Activated CD4-positive, alpha-beta memory T cell treated with anti-CD3 and anti-CD28 coated beads, Interleukin-2, amount 10 ng/mL, durations not matched to agents 7 days and 5 days (primary cell): ENCODE measurements at places on chromosomes 16 and 17.

DNA sequence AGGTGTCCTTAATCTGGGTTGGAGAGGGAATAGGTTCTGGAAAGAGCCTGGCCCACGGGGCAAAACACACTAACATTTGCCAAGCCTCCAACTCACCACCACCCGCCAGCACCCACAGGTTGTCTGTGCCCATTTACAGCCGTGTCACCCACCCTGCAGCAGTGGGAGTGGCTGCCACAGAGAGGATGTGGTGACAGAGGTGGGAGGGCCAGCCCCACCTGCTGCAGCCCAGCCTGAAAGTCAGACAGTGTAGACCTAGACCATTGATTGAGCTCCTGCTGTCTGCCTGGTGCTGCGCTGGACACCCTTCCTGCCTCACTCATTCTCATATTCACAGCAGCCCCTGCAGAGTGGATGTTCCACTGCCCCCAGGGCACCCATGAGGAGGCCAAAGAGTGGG, 44.7 kb downstream of the IL21R start:
- DNase-seq: peak; percentile 84

GRCh38 chr17:47231334-47231733, 22.2 kb downstream of the MYL4 start:
- DNase-seq: no peak

DNA sequence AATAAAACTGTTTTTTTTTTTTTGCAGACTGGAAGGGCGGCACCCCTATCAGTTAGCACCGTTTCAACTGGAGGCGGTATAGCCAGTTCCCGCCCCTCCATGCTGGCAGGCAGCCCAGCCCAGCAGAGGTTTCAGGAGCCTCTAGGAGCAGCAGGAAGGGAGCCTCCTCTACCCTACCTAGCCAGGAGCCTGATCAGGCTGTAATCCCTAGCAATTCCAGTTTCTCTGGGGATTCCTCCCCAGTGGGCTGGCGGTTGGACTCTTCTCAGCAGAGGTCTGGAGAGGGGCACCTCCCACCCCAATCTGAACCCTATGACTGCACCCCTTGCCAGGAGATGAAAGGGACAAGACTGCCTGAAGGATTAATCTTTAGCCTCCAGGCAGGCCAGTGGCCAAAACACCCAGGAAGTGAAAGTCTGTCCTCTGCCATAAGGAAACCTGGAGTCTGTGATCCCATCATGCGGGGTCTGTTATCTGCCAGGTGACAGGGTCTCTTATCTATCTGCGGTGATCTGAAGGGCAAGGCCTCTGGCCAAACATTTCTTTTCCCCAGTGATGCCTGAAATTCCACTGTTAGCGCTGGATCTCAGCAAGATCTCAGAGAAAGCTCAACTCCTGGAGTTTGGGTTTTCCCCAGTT, 4.9 kb upstream of the CDH1 start:
- no peak for DNase-seq

DNA sequence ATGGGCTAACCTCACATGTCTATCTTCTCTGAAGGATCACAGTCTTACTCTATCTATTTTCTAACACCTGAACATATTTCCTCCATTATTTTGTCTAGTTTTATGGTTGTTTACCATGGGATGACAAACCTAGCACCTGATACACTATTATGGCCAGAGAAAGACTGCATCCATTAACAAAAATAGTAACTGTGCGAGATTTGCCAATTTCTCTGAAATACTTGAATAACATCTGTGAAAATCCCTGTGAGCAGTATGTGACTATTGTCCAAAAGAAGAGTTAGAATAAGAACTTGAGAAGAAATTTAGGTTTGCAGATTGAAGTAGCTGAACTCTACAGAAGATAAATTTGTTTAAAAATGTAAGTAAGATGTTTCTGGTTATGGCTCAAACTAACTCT, 142.0 kb upstream of the CDH11 start:
- DNase-seq: no peak

DNA sequence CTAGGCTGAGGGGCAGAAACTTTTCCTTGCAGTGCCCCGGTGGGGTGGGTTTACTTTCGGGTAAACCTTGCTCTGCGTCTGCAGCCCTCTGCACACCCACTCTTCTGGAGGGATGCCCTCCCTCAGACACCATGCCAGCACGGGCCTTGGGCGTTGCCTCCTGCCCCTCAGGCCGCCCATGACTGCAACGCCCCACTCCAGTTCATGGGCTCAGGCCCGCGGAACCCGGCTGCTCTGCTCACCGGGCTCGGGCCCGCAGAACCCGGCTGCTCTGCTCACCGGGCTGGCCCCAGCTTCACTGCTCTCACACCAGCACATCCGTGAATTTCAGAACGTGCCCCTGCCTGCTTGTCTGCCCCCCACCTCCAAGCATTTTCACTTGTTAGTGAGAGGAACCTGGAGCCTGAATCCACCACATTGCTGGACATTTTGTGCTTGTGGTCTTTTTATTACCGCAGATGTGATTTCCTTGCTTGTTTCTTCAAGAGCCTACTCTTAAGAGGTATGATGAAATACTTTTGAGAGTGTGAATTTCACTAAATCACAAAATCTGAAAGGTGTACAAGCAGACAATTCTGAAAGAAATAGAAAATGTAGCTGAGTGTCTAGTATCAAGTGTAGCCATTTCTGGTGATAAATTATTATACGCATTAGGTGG, 130.9 kb downstream of the RPTOR start:
- DNase-seq: no peak

- DNase-seq: no peak
Measured at GRCh38 chr17:38864636-38865398, 5.0 kb upstream of the LASP1 start.

DNA sequence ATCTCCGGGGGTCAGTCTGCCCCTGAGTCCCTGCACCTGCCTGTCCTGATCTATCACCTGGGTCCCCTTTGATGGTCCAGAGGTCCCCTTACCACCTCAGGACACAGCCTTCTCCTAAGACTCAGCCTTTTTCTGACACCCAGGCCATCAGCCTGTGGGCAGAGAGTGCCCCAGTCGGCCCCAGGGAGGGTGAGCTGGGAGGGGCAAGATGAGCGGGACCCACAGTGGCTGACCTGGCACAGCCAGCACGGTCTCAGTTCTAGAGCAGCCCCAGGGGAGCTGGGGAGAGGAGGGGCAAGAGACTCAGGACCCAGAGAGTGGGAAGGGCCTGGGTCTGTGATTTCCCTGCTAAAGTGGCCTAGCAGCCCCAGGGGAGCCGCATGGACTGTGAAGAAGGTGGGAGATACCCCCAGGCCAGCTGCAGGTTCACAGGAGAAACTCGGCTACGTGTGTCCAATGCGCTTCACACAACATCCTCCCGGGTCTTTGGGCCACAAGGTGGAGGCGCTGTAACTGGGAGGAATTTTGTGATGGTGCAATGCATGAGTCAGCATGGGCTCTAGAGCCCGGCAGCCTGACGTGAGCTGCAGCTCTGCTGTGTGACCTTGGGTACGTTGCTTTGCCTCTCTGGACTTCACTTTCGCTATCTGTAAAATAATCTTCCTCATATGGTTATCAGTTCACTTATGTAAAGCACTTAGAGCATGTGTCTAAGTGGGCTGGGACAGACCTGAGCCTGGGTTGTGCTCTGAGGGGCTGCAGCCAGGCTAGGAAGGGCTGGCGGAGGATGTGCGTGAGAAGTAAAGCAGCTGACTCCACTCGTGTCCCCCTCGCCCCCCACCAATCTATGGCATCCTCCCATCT, 67.2 kb upstream of the LHX1 start:
- no peak for DNase-seq

DNA sequence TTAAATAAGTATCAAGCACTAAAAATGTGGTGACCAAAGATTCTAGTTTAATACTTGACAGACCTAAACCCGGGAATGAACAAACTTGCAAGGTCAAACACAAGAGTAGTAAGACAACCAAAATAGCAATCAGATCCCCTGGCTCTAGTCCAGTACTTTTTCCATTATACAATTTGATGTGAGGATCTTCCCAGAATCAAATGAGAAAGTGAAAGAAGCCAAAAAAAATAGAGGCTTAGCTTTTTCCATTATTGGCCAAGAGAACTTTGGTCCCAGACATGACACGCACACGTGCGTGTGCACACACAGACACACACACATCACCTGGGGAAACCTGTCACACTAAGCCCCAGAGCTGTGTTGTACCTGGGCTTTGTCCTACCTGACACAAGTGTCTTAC, 300.6 kb upstream of the CDH5 start:
- no peak for DNase-seq

- DNase-seq: no peak
Measured at GRCh38 chr17:16969931-16970906, 1.7 kb downstream of the TNFRSF13B start.

- DNase-seq: peak; percentile 60
Measured at GRCh38 chr17:751269-752001, 629 bp downstream of the GEMIN4 start.

- no peak for DNase-seq
Measured at GRCh38 chr17:28545787-28546415, 6.5 kb downstream of the UNC119 start.

DNA sequence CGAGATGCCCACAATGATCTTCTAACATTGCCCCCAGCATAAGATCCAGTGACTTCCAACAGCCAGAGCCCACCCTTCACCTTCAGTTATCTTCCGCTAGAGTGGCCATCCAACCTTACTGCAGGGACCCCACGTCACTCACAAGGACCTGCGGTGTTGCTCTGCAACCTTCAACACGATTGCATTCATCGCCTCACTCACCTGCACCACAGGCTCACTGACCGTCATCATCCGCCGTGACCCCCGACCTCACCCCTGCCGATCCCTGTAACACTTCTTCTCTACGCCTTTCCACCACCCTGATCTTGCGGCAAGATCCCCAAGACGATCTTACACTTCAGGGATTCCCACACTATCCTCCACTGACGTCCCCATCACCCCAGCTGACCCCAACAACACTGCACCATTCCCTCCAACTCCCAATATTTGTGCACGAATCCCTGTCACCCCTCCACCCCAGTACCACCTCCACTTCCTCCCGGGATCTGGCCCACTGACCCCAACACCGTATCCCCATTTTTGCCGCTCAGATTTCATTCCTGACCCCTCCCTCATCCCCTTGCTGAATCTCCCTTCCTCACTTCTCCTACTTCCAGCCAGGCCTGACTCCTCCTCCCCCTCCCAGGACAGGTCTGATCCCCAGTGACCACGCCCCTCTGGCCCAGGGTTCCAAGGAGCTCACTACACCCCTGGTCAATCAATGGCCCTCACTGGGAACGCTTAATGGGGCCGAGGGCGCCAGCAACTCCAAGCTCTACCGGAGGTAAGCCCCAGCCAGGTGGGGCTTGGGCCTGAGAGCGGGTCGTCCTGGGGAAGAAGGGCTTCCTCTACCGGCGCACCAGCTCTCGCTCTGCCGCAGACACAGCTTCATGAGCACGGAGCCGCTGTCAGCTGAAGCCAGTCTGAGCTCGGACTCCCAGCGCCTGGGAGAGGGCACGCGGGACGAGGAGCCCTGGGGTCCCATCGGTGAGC, 7.6 kb downstream of the RUNDC3A start:
- no peak for DNase-seq

GRCh38 chr16:82754716-82755513, 128.1 kb downstream of the CDH13 start:
- no peak for DNase-seq

- peak; percentile 17 for DNase-seq
Measured at GRCh38 chr17:6374761-6375312, 60.1 kb downstream of the AIPL1 start.
